Fibroblast of the conjunctiva (primary cell): ENCODE measurements at places on chromosomes 6 and 20.

DNA sequence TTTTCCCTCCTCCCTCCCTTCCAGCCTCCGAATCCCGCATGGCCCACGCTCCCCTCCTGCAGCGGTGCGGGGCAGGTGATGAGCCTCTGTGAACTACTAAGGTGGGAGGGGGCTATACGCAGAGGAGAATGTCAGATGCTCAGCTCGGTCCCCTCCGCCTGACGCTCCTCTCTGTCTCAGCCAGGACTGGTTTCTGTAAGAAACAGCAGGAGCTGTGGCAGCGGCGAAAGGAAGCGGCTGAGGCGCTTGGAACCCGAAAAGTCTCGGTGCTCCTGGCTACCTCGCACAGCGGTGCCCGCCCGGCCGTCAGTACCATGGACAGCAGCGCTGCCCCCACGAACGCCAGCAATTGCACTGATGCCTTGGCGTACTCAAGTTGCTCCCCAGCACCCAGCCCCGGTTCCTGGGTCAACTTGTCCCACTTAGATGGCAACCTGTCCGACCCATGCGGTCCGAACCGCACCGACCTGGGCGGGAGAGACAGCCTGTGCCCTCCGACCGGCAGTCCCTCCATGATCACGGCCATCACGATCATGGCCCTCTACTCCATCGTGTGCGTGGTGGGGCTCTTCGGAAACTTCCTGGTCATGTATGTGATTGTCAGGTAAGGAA, at the start of gene OPRM1:
OPRM1 (plus strand) TSS at position 10 of the 612 bp plus-strand sequence; CDS start at position 315, 305 bp downstream.
- DNase-seq = peak; percentile 4

- DNase-seq = no peak
Observed at GRCh38 chr6:134080171-134080795, 27.9 kb upstream of the SLC2A12 start.

- DNase-seq = no peak
Observed at GRCh38 chr6:170455335-170455979, 97.7 kb downstream of the PSMB1 start.

- no peak for DNase-seq
Observed at GRCh38 chr6:140069576-140069975, 695.1 kb upstream of the CITED2 start.

GRCh38 chr6:157688275-157688959, 134.6 kb upstream of the SNX9 start:
- no peak for DNase-seq

GRCh38 chr6:76275746-76276145, 203.3 kb upstream of the IMPG1 start:
- no peak for DNase-seq

DNA sequence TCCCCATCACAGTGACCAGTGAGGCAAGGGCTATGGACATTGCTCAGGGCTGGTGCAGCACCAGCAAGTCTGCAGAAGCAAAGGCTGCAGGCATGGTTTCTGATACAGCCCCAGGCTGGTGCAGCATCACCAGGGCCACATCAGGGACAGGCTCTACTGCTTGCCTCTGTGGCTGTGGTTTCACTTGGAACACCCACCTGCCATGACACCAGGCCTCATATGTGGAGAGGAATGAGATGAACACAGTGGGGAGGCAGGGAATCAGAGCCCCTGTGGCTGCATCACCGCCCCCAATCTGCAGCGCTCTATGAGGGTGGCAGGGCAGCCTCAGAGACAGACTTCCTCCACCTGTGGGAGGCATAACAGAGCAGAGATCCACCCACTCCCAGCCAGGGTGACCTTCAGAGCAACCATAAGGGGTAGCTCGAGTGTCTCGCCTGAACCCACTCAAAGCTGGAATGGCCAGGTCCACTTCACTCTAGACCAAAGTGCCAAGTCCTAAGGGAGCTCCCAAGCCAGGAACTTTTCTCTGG, 7.9 kb downstream of the RING1 start:
- DNase-seq = no peak

DNA sequence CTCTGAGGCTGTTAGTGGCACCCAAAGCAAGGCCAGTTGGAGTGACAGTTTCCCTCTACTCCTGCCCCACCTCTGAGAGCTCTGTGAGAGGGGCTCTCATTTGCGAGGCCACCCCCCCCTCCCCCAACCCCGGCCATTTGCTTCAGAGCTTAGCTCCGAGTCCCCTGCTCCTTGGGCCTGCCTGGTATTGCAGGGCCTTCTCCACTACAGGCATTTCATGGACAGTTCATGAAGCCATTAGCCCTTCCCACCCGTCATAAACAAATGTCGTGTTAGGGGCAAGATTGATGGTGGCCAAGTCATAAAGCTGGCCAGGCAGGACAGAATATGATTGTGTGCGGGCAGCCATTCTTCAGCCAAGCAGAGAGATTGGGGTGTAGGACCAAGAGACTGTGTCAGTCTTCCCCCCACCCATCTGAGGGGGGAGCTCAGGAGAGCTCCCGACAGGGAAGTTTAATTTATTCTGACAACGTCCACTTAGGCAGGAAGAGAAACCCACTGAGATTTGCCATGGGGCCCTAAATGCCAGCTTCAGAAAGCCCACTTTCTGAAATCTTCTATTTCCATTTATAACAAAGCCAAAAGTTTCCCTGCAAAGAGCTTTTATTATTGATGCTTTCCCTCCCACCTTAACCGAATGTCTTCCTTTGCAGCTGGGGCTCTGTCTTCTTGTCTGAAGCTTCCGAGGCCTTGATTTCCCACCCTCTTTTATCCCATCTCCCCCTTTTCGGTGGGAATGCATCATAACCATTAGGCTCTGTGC, 7.2 kb downstream of the FOXC1 start:
- DNase-seq = no peak

- DNase-seq = no peak
Observed at GRCh38 chr6:3943331-3943765, 94.2 kb downstream of the FAM50B start.
